ENCODE measurements at places on chromosomes 4 and X. TPM values are rescaled to one million over a fixed set of nuclear protein-coding genes. Genes with fewer than 3 reads are reported as not detected.

Gene UBE2A
- total RNA-seq = 49.8 TPM

Gene BMP3
- 1.8 TPM for total RNA-seq

Gene AMER1
- total RNA-seq = 1.8 TPM

Gene ANOS1
- 10.8 TPM for total RNA-seq

Gene ARMCX4
- total RNA-seq = 4.7 TPM

Gene MAGEA3
- total RNA-seq = not detected

Gene STK32B
- total RNA-seq = 5.5 TPM

Gene CACNA1F
- total RNA-seq = 0.37 TPM

Gene PNCK
- 21.0 TPM for total RNA-seq

Gene GUCY2F
- total RNA-seq = not detected

Gene XAGE2
- not detected for total RNA-seq

Gene H2BW2
- total RNA-seq = not detected

Gene DUSP21
- total RNA-seq = not detected

Gene MAGEB5
- total RNA-seq = not detected

Gene MCF2
- not detected for total RNA-seq

GRCh38 chr4:23654791-23655190, 235.1 kb downstream of the PPARGC1A start:
- DNase-seq = peak; percentile 8

GRCh38 chrX:70176938-70177533, at the start of gene DGAT2L6:
Gene DGAT2L6 (plus strand): TSS chrX:70177483. CDS start chrX:70177583, 100 bp downstream.
- DNase-seq = no peak

DNA sequence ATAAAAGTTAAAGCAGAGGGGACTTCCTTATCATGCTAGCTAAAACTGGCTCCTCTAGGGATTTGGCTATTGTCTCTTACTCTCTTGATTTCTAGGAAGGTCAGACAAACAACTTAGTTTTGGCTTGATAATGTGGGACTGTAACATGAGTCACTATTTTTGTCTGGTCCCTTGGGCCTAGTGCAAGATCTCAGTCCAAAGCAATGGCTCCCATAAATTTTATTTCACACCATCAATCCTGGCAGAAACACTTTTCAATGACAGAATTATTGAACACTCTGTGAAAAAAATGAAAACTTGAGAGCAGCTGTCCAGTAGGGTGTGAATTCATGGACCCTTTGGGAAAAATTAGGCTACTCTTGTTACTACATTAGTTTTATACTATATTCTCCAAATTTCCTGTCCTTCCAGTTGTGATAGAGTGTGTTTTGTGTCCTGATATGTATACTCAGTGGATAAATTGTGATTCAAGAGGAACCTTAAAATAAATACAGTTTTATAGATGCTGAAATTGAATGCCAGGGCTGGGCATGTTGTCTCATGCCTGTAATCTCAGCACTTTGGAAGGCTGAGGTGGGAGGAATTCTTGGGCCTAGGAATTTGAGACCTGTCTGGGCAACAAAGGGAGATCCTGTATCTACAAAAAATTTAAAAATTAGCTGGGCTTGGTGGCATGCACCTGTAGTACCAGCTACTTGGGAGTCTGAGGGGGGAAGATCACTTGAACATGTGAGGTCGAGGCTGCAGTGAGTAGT, 10.8 kb upstream of the SNCA start:
- DNase-seq = no peak

GRCh38 chrX:133988010-133988409, 2.6 kb upstream of the GPC3 start:
- DNase-seq = no peak

- no peak for DNase-seq
Measured at GRCh38 chrX:7432901-7433300, 284.9 kb upstream of the PUDP start.

DNA sequence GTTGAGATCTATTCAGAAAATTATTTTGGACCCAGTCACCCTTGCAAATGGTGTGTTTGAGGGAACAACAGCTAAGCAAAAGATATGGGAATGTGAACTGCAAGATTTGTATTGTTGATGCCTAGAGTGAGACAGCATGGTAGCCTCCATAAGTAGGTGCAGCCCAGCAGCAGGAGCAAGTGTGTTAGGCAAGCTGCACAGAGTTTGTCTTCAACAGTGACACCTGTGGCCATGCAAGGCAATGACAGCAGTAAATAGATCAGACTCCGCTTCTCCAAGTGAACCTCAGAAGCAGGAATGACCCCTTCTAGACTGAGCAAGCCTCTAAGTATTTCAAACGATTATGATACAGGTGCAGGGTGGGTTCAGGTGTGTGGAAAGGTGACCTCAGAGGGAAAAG, 133.4 kb upstream of the MSX1 start:
- DNase-seq = no peak

DNA sequence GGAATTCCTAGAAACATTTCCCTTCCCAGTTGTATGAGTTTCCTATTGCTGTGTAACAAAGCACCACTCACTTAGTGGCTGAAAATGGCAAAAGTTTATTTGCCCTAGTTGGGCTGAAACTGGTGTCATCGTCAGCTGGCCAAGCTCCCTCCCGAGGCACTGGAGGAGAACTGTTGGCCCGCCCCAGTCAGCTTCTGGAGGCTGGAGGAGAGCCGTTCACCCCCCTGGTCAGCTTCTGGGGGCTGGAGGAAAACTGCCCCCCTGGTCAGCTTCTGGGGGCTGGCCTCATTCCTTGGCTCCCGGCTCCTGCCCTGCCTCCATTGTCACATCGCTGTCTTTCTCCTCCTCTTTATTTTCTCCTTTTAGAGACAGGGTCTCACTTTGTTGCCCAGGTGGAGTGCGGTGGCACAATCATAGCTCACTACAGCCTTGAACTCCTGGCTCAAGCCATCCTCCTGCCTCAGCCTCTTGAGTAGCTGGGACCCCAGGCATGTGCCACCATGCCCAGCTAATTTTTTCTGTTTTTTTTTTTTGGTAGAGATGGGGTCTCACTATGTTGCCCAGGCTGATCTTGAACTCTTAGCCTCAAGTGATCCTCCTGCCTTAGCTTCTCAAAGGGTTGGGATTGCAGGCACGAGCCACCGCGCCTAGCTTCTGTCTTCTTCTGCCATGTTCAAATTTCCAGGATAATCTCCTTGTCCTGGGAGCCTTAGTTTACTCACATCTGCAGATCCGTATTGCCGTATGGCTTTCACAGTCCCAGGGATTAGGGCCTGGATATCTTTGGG, 3.2 kb downstream of the RGS12 start:
- no peak for DNase-seq

- DNase-seq = no peak
Measured at GRCh38 chr4:105145156-105145902, 1.3 kb upstream of the TET2 start.

DNA sequence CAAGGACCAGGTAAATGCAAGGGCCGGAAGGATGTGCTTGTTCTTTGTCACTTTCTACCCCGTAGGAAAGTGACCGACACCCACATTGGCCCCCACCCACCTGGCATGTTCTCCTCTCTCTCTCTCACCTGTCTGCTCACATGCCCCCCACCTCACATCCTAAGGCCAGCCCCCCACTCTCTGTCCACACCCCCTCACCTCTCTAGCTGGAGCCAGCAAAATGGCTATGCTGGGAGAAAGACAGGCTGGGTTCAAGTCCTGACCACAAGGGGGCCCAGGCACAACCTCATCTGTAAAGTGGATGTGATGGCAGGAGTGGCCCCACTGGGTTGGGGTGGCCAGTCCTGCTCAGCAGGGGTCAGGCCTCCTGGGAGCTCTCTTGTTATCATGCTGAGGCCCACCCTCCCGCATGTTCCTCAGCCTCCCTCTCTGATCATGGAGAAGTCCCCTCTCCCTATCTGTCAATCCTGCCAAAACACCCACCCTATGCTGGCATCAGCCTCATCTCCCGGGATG, 1.7 kb upstream of the PPP2R2C start:
- no peak for DNase-seq

DNA sequence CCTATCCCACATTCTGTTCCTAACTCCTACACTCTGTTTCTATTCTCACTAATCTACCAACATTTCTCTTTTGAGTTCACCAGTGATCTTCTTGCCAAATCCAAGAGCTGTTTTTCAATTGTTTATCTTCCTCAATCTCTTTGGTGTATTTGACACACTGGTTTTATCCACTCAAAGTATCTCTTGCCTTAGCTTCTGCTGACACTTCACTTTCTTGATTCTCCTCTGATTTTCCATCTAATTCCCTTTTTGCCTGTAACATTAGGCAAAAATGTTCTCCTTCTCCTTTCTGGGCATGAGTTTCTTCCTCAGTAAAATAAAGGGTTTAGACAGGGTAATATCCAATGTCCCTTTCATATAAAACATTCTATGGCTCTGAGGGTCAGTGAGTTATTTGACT, 26.2 kb downstream of the GRIA3 start:
- DNase-seq = no peak

- DNase-seq = no peak
Measured at GRCh38 chr4:106978046-106978774, 57.9 kb downstream of the DKK2 start.

DNA sequence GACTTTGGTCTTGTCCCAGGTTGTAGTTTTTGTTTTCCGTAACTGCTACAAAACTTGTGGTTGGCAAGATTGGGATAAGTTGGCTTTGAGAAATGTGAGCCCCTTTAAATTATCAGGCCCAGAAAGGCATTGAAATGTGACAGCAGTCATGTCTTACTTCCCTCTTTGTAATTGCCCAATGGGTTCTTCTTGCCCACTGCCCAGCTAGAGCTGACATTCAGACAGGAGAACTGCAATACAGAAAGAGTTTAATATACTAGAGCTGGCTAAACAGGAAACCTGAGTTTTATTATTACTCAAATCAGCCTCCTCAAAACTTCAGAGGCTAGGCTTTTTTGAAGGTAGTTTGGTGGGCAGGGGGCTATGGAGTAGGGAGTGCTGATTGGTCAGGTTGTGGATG, 288.3 kb downstream of the ZNF674 start:
- DNase-seq = no peak

- no peak for DNase-seq
Measured at GRCh38 chr4:8283161-8283560, 13.6 kb downstream of the HTRA3 start.

DNA sequence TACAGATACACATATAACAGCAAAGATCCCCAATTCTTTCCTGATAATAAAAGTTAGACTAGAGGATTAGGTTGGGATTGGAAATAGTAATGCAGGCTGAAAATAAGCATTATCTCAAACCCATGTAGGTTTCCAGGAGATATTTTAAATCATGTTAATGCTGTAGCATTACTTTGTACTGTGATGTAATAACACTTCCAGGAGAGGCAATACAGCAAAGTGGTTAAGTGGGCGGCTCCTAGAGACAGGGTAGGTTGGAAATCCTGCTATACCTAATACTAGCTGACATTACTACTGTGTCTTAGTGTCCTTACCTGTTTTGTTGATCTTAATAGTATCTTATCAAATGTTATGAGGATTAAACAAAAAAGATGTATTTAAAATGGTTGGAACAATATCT, 9.6 kb downstream of the PAICS start:
- DNase-seq = no peak

- no peak for DNase-seq
Measured at GRCh38 chr4:154164931-154165839, 326.4 kb downstream of the DCHS2 start.

DNA sequence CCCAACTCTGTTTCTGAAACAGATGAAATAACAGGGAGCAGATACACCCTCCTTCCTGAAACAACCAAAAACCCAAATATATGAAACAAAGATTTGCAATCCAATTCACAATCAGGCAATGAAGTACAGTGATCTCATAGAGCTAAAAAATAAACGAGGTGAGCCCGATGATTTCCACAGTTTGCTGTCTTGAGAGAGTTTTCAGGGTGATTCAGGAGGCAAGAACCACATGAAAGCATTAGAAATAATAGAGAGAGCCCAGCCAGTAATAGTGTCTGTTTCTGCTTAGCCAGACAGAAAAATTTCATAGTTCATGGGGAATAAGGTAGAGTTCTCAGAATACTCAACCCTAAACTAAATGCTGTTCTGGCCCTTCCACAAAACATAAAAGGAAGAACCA, 296.2 kb downstream of the PDHA2 start:
- DNase-seq = no peak

- no peak for DNase-seq
Measured at GRCh38 chr4:178205826-178206225, 763.6 kb upstream of the AGA start.

GRCh38 chr4:128630871-128631270, 178.6 kb upstream of the JADE1 start:
- peak; percentile 34 for DNase-seq

GRCh38 chrX:71514367-71515037, 18.4 kb upstream of the OGT start:
- DNase-seq = no peak

DNA sequence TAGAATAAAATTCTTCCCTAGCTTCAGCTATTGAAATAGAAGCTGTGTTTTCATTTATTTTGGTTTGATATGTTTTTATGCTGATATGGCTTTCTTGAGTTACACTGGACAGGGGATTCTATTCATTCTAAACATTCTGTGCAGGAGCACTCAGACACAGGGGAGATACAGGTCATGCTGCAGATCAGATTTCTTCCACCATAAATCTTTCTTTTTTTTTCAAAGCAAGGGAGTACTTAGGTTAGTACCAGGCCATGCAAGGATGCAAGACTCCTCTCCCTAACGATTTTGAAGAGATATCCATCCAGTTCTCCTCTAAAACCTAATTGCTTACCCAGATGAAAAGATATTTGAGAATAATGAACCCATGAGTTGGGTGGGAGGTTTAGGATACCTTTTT, 21.4 kb downstream of the ETDC start:
- DNase-seq = no peak

DNA sequence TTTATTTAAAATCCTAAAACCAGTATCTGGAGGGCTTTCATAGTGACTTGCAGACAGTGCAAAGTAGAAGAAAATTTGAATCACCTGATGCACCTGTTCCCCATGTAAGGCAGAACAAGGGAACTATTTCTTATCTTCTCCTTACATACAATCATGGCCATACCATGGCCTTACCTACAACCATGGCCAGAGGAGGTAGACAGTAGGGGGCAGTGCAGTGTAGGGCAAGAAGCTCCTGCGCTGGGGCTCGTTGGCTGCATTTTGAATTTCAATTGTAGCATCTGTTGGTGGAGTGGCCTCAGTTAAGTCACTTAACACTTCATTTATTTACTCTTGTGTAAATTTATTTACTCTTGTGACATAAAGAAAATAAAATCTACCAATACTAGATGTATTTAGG, 33.0 kb downstream of the GALNTL6 start:
- DNase-seq = peak; percentile 67

- peak; percentile 8 for DNase-seq
Measured at GRCh38 chrX:43813898-43814297, 68.4 kb downstream of the MAOB start.

GRCh38 chr4:25694466-25694865, 38.8 kb downstream of the SLC34A2 start:
- DNase-seq = no peak

- no peak for DNase-seq
Measured at GRCh38 chr4:71211748-71212147, 127.1 kb upstream of the SLC4A4 start.
